Psoas muscle (tissue), 8 donors: ENCODE measurements at places on chromosomes 13 and 19. TPM values are rescaled to one million over a fixed set of nuclear protein-coding genes. Genes with fewer than 3 reads are reported as not detected.

- peaks cover 14% of the 10 kb centered on the region for H3K4me1 ChIP-seq
- H3K4me3 ChIP-seq, result peak overlapping the region; percentile 66
- no peaks in the 10 kb centered on the region for H3K27me3 ChIP-seq
- DNase-seq, result peak; percentile 93
- no peaks in the 10 kb centered on the region for H3K36me3 ChIP-seq
Observed at GRCh38 chr19:15452111-15453047, 2.6 kb upstream of the WIZ start.

GRCh38 chr13:45512098-45512496 is 47.4 kb downstream of the COG3 start:
- DNase-seq, result no peak
- no peaks in the 10 kb centered on the region for H3K4me1 ChIP-seq
- H3K4me3 ChIP-seq, result no peak overlapping the region
- H3K27me3 ChIP-seq, result no peaks in the 10 kb centered on the region
- H3K27ac ChIP-seq, result no peak overlapping the region

GRCh38 chr19:49157445-49158224 is at the start of gene TRPM4:
Gene TRPM4, plus strand, starts transcription at chr19:49157792. Its CDS starts 75 bp downstream, at chr19:49157867.
- peaks cover 22% of the 10 kb centered on the region for H3K4me1 ChIP-seq
- H3K4me3 ChIP-seq, result peak within 1 kb of the TSS; percentile 93
- H3K36me3 ChIP-seq, result no peaks in the 10 kb centered on the region

Gene ZNF560
- not detected for total RNA-seq

DNA sequence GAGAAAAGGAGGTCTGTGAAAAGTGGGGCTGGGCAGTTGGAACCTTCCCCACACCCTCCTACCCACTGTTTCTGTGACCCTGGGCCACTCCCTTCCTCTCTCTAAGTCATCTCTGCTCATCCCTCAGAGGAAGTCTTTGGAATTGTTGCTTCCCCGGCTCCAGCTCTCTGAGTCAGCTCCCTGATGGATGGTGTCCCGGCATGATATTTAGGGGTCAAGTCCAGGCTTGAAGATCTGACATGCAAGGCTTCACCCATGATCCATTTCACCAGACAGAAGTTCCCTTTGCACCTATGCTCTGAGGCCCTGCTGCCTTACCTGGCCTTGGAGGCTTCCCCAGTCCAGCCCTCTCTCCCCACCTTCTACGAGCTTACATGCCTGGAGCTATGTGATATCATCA is 13.3 kb downstream of the EXOC3L2 start:
- no peak overlapping the region for H3K27ac ChIP-seq
- no peaks in the 10 kb centered on the region for H3K4me1 ChIP-seq
- DNase-seq, result no peak
- H3K4me3 ChIP-seq, result no peak overlapping the region
- no peaks in the 10 kb centered on the region for H3K27me3 ChIP-seq

DNA sequence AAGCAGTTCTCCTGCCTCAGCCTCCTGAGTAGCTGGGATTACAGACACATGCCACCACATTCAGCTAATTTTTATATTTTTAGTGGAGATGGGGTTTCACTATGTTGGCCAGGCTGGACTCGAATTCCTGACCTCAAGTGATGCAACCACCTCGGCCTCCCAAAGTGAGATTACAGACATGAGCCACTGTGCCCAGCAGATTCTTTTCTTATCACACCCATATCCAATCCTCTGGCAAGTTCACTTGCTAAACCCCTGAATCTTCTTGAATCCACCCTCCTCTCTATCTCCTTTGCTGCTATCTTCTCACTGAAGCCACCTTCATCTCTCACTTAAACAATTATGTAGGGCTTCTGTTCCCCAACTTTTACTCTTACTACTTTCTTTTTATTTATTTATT is 17.5 kb downstream of the TMEM143 start:
- H3K4me1 ChIP-seq, result peaks cover 7% of the 10 kb centered on the region
- no peak for DNase-seq
- no peak overlapping the region for H3K27ac ChIP-seq
- H3K4me3 ChIP-seq, result no peak overlapping the region
- peaks cover 15% of the 10 kb centered on the region for H3K36me3 ChIP-seq

DNA sequence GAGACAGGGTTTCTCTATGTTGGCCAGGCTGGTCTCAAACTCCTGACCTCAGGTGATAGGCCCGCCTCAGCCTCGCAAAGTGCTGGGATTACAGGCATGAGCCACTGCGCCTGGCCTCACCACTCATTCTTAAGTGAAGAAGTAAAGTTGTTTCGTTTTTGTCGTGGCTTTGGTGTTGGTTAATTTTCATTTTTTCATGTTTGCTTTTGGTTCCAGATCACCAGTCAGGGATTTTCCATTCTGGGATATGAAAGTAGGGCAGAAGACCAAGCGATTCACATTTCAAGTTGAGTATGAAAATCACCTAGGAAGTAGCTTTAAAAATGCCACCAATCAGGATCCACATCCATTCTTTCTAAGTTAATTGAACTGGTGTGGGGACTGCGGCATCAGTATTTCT is 289.9 kb downstream of the DIAPH3 start:
- no peak overlapping the region for H3K4me3 ChIP-seq
- no peaks in the 10 kb centered on the region for H3K36me3 ChIP-seq
- no peak for DNase-seq
- H3K27ac ChIP-seq, result no peak overlapping the region
- no peaks in the 10 kb centered on the region for H3K27me3 ChIP-seq
